Cortex of kidney (tissue), 1 donor: ENCODE measurements at places on chromosomes 7 and 10.

- no peak for DNase-seq
Measured at GRCh38 chr7:86643561-86644281, at the start of gene GRM3. Gene GRM3, plus strand, starts transcription at chr7:86643909. Its CDS starts 121,237 bp downstream, at chr7:86765146.

- no peak for DNase-seq
Measured at GRCh38 chr7:107327986-107328569, 141.8 kb upstream of the GPR22 start.

- no peak for DNase-seq
Measured at GRCh38 chr7:133401225-133401624, 148.3 kb downstream of the EXOC4 start.

- no peak for DNase-seq
Measured at GRCh38 chr10:78729366-78729765, 339.4 kb upstream of the ZMIZ1 start.

DNA sequence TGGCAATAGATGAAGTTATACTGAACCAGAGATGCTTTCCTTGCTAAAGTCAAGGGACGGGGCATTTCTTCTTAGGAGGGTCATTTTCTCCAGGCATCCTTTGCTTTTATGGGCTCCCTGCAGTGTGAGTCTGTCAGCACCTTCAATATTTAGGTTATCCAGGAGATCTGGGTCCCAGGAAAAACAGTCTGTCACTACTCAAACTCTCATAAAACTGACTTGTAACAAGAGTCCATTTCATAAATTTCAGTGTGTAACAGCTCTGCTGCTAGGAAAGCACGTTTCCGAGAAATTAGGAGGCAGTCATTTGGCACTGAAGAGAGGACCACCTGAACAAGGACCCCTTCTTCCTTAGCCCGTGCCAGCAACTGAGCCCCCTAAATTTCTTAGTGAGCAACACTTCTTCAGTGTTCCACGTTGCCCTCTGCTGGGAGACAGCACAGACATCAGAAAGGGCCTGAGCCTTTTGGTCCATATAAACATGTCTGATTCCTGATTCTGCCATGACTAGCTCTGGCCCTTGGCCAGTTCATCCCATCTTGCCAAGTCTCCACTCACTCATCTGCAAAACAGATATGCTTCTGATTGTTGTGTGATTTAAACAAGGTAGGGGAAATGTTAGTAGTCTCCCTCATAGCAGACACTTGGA is 7.2 kb downstream of the GCC1 start:
- no peak for DNase-seq

GRCh38 chr10:62258926-62259325 is 9.7 kb downstream of the RTKN2 start:
- no peak for DNase-seq

DNA sequence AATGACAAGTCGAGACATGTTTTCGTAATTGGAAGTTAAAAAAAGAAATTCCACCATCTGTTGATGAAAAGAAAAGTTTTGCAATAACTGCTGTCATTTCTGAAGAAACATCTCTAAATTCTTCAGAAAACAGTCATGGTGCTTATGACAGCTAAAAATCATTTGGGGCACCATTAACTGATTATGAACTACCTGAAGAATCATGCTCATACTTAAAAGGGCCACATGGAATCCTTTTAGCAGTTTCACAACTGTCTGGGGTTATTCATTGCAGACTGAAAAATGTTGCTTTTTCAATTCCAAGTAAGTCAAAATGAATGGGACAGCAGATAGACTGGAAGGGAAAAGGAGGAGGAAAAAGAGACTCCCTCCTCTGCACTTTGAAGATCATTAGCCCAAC is 134.2 kb downstream of the CHN2 start:
- no peak for DNase-seq

GRCh38 chr10:12358863-12359564 is 9.7 kb downstream of the CAMK1D start:
- DNase-seq = no peak

GRCh38 chr7:46072722-46073121 is 151.7 kb upstream of the IGFBP3 start:
- DNase-seq = no peak

DNA sequence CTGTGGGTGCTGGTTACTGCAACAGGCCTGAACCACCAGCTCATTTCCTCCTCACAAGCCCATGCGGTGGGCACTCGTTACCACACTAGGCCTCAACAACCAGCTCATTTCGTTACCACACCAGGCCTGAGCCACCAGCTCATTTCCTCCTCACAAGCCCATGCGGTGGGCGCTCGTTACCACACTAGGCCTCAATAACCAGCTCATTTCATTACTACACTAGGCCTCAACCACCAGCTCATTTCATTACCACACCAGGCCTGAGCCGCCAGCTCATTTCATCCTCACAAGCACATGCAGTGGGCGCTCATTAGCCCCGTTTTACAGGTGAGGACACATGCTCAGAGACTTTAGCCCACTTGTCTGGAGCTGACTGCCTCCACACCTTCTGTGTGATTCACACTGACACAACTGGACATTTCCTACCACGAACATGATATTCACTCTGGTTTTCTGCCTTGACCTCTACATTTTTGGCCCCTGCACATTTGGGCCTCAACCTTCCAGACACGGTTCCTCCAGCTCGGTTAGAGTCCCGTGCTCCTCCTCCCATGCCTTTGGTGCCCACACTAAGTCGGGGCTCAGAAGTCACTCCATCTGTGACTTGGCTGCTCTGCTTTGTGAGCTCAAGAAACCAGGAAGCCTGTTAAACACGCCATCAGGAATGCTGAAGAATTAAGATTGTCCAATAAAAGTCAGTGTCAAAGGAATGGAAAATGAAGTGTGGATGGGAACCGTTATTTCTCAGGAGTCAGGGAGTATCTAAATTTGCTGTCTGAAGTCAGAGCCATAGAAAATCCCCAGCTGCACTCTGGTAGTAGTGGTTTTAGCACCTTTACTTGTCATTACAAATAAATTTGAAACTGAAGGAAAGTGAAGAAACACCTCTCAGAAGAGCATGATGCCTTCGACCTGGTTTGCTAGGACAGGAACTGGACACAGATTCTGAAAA is 55.8 kb upstream of the LANCL2 start:
- no peak for DNase-seq

DNA sequence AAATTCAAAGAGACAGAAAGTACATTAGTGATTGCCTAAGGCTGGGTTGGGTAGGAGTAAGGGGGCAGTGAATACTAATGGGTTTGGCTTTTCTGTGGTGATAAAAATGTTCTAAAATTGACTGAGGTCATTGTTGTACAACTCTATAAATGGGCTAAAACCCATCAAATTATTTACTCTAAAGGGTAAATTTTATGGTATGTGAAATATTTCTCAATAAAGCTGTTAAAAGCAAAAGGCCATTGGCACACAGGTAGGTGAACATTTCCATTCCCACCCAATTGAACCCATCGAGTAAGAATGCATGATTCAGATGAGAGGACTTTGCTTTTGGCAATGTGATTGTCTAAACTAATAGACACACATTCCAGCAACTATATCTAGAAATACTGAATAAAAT is 579.4 kb downstream of the GATA3 start:
- DNase-seq = no peak

GRCh38 chr10:111745982-111746381 is 437.6 kb downstream of the GPAM start:
- no peak for DNase-seq

DNA sequence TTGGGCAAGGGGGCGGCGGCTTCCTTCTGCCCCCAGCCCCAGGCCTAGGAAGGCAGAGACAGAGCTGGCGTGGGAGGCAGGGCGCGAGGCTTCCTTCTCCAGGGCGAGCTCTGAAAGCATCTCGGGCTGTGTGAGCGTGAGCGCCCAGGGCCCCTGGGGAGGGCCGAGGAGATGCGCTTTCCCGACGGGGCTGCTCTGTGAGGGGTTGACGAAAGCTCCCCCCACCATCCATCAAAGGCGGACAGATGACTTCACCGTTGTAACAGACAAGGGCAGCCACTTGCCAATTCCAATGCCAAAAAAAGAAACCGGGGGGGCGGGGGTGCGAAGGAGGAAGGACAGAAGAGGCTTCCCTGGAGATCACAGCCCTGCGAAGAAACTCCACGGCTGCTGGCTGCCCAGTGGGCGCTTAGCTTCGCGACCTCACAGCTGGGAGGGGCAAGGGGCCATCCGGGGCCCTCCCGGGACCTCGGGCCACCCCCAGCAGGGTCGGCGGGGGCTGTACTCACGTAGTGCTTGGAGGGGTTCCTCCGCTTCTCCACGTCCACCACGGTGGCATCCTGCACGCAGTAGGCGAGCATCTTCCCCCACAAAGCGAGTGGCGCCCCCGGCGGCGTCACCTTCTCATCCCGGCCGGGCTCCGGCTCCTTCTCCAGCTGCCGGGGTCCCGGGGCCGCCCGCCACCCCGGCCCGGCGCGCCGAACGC is 537 bp downstream of the SH3PXD2A start:
- DNase-seq = no peak

DNA sequence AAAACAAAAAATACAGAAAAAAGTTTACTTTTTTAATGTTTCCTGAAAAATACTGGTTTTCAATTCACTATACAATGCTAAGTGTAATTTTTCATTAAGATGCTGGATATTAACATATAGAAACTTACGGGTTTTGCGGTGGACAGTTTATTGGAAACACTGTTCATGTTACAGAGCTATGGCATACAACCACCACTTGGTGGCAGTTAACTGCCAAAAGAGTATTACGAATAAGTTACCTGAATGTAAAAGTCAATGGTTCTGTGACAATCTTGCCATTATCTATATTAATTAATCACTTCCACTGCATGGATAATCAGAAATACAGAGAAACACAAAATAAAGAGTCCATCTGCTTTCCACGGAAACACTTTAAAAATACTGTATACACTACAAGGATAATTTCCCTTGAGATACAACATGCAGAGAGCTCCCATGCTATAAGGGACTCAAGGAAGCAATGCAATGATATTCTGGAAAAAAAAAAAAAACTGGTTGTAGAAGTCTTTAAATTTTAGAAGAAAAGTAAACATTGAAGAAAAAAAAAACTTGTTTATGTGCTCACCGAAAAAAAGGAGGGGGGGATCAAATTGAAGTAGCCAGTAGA is 97.0 kb downstream of the TPK1 start:
- DNase-seq = no peak

DNA sequence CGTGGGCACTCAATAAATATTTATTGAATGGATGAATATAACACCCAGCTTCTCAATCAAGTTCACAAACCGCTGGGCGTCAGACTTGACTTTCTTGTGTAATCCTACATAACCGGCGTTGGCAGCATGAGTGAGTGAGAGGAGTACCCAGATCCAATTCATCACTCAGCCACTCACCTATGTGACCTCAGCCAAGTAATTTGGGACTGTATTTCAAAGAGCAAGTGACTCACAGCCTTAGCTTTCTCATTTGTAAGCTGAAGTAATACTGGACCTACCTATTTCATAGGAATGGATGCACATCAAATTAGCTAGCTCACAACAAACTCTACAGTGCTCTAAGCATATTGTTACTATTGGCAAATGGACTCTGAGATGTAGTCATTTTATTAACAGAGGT is 53.8 kb upstream of the FAM204A start:
- no peak for DNase-seq

- DNase-seq = no peak
Measured at GRCh38 chr7:140724706-140725105, 28.2 kb downstream of the NDUFB2 start.

- no peak for DNase-seq
Measured at GRCh38 chr10:3166496-3167290, 5.9 kb downstream of the PITRM1 start.

- no peak for DNase-seq
Measured at GRCh38 chr7:95546647-95547046, 49.7 kb downstream of the PDK4 start.

GRCh38 chr10:78348411-78349164 is 314.9 kb downstream of the RPS24 start:
- DNase-seq = no peak

GRCh38 chr10:66642217-66642616 is 283.6 kb upstream of the LRRTM3 start:
- no peak for DNase-seq
